ENCODE measurements at places on chromosomes 4 and X.

DNA sequence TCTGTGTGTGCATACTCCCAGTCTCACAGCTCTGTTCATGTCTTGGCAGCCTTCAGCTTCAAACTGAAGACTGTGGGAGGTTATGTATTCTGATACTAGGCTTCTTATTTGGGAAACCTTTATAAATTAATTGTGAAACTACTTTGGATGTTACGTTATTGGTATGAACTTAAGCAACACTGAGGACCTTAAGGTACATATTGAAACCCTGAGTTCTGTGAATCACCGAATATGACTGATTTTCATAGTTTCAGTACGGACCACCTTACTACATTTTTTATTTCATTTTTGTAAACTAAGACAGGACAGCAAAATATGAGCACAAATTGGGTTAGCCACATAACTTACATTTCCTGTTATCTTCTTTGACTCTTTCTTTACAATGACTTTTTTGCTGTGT is 498.4 kb downstream of the PDGFC start:
- DNase-seq, result no peak

GRCh38 chr4:136800248-136800647 is 732.0 kb downstream of the PCDH18 start:
- DNase-seq, result no peak

DNA sequence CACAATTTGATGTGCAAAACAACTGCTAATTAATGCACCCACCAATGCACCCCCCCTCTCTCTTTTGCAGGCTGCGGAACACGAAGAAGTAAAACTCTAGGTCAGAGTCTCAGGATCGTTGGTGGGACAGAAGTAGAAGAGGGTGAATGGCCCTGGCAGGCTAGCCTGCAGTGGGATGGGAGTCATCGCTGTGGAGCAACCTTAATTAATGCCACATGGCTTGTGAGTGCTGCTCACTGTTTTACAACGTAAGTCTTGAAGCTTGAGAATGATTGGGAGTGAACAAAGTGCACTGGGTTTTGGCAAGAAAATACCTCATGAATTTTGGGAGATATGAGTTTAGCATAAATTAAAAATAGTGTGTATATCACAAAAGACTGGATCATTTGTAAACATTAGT is 28.9 kb downstream of the TMPRSS11E start:
- no peak for DNase-seq

DNA sequence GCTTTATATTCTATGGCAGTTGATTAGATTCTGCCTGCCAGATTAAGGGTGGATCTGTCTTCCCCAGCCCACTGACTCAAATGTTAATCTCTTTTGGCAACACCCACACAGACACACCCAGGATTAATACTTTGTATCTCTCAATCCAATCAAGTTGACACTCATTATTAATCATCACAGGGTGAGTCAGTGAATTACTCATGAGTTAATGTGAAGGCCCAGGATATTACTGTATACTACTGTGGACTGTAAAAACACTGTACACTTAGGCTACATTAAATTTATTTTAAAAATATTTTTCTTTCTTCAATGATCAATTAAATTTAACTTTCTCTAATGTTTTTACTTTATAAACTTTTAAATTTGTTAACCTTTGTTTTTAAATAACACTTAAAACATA is 87.7 kb downstream of the NAP1L3 start:
- DNase-seq, result no peak

GRCh38 chr4:180057299-180057721 is 2185.9 kb upstream of the TENM3 start:
- DNase-seq, result no peak

DNA sequence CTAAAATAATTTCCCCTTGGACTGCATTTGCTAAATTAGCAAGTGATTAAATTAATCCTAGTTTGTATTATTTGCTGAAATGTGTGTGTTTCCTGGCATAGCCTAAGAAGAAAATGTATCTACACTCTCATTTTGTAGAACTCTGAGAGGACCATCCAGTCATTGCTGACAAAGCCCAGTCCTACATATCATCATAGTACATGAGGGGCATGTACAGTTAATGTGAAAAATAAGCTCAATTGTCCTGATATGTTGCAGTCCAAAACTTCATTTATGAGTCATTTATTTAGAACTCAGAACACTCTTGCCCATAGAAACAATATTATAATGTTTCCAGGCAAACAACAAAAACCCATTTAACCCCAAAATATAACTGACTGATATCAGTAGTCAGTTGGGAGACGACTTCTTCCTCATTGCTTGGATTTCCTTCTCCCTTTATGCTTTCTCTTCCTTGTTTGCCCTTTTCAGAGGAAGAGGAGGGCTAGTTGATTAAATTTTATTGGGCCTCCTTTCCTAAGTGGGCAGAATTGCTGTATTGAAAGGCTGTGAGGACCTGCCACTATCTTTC is 26.9 kb upstream of the BBS12 start:
- DNase-seq, result no peak

DNA sequence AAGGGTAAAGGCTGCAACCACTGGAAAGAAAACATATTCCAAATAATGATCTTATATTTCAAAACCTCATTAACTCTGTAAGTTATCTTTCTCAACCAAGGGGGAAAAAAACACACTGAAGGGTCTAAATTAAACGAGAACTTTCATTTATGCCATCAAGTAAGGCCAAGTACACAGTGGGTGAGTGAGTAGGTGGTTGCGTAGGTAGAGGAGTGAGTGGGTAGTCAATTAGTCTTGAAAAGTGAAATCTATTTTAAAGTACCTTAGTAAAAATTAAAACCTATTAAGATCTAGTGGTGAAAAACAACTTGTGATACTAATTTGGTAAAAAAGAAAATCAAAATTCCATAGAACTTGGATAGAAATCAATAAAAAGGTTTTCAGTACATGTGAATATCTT is 3.5 kb downstream of the CASK start:
- DNase-seq, result no peak

GRCh38 chrX:13085526-13085925 is 41.1 kb upstream of the FAM9C start:
- peak; percentile 85 for DNase-seq

DNA sequence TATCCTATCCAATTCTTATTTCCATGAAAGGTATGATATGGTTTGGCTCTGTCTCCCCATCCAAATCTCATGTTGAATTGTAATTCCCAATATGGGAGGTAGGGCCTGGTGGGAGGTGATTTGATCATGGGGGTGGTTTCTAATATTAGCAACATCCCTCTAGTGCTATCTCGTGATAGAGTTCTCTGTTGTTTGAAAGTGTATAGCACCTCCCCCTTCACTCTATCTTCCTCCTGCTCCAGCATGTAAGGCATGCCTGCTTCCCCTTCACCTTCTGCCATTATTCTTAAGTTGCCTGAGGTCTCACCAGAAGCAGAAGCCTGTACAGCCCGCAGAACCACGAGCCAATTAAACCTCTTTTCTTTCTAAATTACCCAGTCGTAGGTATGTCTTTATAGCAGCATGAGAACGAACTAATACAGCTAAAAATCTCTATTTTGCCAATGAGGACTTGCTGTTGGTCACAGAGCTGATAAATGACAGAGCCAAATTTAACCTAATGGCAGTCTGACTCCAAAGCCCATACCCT is 247.2 kb downstream of the HNRNPD start:
- DNase-seq, result no peak

DNA sequence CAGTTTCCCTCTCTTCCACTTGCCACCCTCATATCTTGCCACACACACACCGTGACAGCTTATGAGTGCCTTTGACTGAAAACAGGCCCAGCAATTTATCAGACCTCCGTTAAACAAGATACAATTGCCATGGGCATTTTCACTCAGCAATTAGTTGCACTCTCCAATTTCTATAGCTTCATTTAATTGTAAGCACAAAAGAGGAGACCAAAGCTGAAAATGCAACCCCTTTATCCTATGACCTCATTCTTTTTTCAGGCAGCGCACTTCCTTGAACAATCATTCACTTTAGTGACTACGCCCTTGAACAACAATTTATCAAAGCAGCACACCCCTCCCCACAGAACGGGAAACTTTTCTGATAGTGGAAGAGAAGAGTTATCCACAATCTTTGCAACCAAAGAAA is 4.1 kb downstream of the POF1B start:
- no peak for DNase-seq

DNA sequence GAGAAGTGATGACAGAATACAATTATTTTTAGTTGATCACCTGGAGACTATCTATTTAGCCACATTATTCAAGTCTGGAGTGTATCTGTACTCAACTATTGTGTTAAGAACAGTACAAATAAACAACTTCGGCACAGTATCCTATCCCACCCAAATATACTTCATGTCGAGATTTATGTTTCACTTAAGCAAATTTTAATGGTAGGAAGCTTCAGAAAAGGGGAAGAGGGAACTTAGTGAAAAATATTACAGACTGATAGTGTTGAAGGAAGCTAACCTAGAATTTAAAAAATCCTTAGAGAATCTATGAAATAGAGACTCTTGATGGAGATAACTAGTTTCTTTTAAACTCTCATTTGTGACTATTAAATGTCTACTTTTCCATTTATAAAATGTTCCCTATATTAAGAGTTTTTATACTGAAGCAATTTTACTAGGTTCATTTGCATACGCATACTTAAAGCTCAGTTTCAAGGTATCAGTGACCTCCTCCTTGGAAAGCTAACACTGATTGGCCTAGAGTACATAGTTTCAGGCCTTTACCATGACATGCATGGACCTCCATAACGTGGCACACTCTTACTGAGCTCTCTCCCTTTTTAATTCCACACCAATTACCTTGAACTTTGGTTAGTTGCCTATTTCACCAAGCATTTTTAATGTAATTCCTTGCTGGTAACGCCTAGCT is 197.7 kb downstream of the CAMK2D start:
- no peak for DNase-seq

DNA sequence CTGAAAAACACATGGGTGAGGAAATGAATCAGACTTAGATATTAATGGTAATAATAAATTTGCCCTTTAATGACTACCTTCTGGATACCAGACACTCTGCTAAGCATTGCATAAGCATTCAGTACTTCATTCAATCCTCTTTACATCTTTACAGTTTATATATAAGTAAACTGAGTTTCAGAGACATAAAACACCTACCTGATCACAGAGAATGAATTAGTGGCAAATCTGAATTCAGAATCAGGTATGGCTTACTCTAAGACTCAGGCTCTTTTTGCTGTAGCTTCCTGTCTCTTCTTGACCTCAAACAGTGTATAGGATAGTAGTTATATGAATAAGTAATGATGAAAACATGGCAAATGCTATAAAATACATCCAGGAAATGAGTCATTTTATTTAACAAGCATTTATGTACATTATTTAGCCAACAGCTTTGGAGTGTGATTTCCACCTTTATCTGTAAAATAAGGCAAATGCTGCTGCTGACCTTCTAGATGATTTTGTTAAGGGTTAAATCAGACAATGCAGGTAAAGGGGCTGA is 83.9 kb downstream of the VEGFC start:
- no peak for DNase-seq

DNA sequence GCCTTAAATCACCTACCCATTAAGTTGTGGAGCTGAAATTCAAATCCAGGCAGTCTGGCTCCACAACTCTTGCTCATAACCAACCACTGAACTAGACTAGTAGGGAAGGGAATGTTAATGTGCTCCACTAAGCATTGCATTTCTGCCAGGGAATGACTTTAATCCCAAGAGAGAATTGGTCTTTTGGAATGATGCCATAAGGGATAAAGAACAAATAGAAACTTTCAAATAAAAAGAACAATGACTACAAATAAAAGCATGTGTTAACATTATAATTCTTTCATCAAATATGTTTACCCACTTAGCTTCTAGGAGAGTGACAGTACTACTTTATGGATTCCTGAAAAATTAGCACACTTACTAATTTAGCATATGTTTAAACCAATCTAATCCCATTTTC is 905.9 kb downstream of the CENPC start:
- no peak for DNase-seq

DNA sequence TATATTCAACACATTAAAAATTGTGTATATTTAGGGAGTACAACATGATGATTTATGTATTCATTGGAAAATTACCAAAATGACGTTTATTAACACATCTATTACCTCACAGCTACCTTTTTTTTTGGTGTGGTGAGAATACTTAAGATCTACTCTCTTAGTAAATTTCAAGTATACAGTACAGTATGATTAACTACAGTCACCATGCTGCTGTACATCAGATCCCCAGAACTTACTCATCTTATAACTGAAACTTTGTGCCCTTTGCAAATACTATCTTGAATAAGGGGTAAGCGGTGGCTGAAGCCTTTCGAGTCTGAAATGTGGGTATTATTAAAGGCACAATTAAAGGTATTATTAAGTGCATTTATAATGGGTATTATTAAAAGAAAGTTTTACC is 976 bp downstream of the PHKA1 start:
- no peak for DNase-seq

- DNase-seq, result peak; percentile 85
These were observed at the start of gene ARSD for GRCh38 chrX:2928583-2929434. Gene ARSD (minus strand): TSS chrX:2929339. CDS start chrX:2929275, 64 bp downstream.

All from activated CD4-positive, alpha-beta T cell treated with anti-CD3 and anti-CD28 coated beads, Interleukin-2, amount 10 ng/mL, durations not matched to agents 24 days and 14 days (primary cell).